Cortex of kidney (tissue), 1 donor: ENCODE measurements at places on chromosomes 11 and 22.

DNA sequence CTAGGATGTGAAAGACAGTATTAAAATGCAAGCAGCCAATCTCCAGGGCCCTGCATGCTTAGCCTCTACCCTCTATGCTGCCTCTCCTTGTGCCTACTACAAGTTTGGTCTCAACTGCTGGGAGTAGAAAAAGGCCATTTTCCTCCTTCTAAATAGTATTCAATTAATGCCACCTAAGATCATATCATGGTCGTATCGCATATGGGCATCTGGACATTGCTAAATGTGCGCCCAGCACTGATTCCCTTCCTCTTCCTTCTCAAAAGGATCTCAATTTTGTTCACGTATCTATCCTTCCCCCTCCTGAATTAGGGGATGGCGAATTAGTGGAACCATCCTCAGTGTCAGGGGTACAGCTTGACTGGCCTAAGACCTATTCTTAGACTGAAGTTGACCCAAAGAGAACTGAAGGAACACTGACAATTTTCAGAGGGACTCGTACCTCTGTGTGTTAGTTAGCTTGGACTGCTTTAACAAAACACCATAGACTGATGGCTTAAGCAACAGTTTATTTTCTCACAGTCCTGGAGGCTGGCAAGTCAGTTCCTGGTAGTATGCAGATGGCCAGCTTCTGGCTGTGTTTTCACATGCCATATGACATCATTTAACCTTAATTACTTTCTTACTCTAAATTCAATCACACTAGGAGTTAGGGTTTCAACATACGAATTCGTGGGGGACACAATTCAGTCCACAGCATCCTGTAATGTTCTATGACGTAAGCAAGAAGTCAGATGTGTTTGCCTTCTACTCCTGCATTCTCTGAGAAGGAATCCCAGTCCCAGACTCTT lies 8.5 kb upstream of the NUP50 start:
- no peak for DNase-seq

DNA sequence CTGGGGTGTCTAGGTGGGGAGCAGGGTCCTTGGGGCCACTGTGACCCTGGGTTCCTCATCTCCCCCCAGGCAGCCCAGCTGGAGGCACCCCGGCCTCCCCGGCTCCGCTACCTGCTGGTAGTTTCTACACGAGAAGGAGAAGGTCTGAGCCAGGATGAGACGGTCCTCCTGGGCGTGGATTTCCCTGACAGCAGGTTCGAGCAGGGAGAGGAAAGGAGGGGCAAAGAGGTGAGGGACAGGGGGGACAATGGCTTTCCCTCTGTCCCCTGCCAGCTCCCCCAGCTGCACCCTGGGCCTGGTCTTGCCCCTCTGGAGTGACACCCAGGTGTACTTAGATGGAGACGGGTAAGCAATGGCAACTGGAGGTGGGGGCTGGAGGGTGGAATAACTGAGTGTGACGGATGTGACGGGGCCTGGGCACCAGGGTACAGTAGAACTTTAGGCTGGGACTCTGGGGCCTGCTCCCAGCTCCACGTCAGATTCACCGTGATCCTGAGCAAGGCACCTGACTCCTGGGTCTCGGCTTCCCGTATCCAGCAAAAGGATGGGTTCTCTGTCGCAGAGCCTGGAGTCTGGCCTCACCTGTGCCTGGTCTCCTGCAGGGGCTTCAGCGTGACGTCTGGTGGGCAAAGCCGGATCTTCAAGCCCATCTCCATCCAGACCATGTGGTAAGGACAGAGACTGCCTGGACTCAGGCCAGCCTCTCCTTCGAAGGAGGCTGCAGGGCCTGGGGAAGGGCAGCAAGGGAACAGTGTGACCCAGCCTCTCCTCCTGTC lies 3.6 kb downstream of the SSH3 start:
- DNase-seq = no peak

GRCh38 chr22:39268645-39269044 lies 23.9 kb upstream of the PDGFB start:
- no peak for DNase-seq

- DNase-seq = no peak
These were observed 50.9 kb downstream of the PITPNB start for GRCh38 chr22:27867953-27868731.

GRCh38 chr11:74773476-74773875 lies 24.8 kb downstream of the RNF169 start:
- no peak for DNase-seq

GRCh38 chr11:20909995-20910726 lies 240.8 kb downstream of the NELL1 start:
- no peak for DNase-seq
